ENCODE measurements at places on chromosomes 4 and X.
A peak's percentile ranks its signal among the peaks of the same experiment; 100 is the strongest.

DNA sequence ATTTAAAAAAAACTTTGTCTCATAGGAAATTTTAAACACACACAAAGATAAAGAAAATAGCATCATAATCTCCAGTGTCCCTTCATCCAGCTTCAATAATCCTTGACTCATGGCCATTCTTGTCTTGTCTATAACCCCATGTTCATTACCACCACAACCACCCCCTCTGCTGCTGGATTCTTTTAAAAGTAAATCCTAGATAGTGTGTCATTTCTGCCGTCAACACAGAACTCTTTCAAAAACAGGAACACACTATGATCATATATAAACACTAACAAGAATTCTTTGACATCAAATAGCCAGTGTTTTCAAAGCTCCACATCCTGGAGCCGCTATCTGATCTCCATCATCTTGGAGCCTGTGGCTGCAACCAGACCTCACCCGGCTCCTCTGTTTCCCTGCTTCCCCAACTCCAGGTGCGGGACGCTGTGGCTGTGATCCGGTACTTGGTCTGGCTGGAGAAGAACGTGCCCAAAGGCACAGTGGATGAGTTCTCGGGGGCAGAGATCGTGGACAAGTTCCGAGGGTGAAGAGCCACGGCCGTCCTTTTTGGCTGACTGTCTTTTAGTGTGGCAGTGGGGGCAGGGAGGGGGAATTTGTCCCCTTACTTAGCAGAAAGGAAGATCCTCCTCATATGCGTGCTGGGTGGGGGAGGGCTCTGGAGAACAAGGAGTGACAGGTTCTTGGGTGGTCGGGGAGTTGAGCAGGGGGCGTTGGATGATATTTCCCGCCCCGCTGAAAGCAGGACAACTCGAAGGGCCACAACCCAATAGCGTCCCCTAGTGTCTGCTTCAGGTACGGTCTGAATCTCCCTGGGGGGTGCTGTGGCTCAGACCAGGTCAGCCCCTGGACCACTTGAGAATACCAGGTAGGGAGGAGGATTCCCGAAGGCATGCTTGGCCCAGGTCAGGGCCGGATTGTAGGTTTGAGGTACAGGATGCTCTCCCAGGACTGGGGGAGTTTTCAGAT, 15.6 kb downstream of the XPNPEP2 start:
- DNase-seq, result peak; percentile 27

- peak; percentile 4 for DNase-seq
Observed at GRCh38 chrX:15350329-15350996, 15.1 kb upstream of the PIGA start.

- no peak for DNase-seq
Observed at GRCh38 chrX:150968862-150969720, 14.0 kb upstream of the HMGB3 start.

- no peak for DNase-seq
Observed at GRCh38 chr4:143225167-143225566, 40.5 kb downstream of the USP38 start.

- no peak for DNase-seq
Observed at GRCh38 chrX:57227691-57228090, 58.8 kb upstream of the FAAH2 start.

- DNase-seq, result peak; percentile 36
Observed at GRCh38 chr4:108861334-108861733, 98.5 kb upstream of the ETNPPL start.

DNA sequence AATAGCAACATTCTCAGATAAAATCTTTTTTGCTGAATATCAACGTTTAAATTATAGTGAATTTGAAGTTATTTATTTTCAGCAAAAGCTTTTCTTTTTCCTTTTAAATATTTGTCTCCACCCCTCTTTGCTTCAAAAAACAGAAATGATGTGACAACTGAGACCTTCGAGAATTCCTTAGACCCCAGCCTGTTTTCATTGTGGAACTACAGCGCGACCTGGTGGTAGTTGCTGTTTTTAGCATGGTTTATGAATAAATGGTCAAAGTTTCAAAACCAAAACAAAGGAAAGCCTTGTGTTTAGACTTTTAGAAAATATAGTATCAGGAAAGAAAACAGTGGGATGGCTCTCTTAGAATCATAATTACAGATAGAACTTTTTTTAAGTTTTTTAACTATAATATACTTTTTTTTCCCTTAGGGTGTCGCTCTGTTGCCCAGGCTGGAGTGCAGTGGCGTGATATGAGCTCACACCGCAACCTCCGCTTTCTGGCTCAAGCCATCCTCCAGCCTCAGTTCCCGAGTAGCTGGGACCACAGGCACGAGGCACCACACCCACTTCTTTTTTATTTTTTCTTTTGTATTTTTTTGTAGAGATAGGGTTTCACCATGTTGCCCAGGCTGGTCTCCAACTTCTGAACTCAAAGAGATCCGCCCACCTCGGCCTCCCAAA, 26.8 kb upstream of the TMEM184C start:
- peak; percentile 75 for DNase-seq

DNA sequence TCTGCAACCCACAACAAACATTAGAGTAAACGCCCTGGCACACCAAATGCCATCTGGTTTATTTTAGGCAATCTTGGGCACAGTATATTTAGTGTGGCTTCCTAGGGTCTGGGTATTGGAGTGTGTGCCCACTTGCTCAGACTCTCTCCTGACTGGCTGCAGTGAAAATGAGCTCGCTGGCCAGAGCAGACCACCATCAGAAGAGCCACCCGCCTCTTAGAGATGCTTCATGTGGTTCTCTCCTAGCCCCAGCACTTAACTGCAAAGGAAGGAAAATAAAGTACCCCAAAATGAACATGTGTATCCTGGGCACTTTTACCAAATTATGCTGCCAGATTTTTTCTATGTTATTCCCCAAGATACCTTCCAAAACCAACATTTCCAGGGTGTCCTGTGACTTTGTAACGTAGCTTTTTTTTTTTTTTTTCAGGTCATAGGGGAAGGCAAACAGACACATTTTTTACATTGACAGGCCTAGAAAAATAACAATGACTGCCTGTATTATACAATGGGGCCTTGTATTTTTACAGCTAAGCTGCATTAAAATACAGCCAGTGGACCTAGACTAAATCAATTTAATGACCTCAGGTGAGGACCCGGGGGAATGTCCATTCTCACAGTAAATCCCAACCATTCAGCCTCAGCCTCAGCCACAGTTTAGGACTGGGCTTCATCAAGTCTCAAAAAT, 193.7 kb downstream of the RASL11B start:
- no peak for DNase-seq

GRCh38 chr4:172688534-172688933, 480.1 kb upstream of the GALNT7 start:
- DNase-seq, result no peak

- no peak for DNase-seq
Observed at GRCh38 chr4:94333866-94334265, 8.8 kb downstream of the HPGDS start.

All from hematopoietic multipotent progenitor cell treated with erythropoietin and hydrocortisone succinate and interleukin-3 and kit ligand, for 6 days (in vitro differentiated cells).